ENCODE measurements at places on chromosomes 2 and 18. TPM values are rescaled to one million over a fixed set of nuclear protein-coding genes. Genes with fewer than 3 reads are reported as not detected.

Gene CFAP221
- total RNA-seq, result 1.0 TPM

Gene WDR7
- total RNA-seq, result 29.3 TPM

Gene CCDC85A
- total RNA-seq, result 4.4 TPM

Gene ALK
- total RNA-seq, result 0.14 TPM

Gene OSR1
- total RNA-seq, result 2.7 TPM

Gene GPAT2
- total RNA-seq, result 5.3 TPM

Gene RIF1
- total RNA-seq, result 13.9 TPM

Gene VIL1
- not detected for total RNA-seq

Gene COL4A4
- total RNA-seq, result 8.9 TPM

Gene INPP1
- total RNA-seq, result 15.0 TPM

Gene NOP58
- 21.4 TPM for total RNA-seq

Gene INHA
- total RNA-seq, result 2.4 TPM

Gene SCN9A
- 1.4 TPM for total RNA-seq

Gene ANKRD36
- total RNA-seq, result 4.3 TPM

Gene ZFP36L2
- 48.5 TPM for total RNA-seq

Gene PLCL1
- total RNA-seq, result 78.6 TPM

Gene SERPINB7
- total RNA-seq, result not detected

DNA sequence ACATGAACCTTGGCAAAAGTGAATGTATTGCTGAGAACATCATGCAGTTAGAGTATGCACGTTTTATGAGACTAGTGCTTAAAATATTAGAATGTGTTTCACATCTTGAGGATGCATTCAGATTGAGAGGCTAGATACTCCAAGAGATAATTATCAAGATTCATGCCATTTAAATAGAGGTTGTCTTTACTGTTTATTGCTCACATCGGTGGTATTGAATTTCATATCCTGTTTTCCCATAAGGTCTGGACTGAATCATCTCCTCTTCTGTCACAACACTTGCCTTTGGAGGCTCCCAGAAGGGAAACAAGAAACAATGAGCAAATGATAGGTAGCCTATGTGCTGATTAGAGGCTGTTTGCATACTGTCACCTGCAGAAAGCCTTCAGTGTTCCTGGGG lies 83.8 kb downstream of the CLHC1 start:
- no peak for DNase-seq

DNA sequence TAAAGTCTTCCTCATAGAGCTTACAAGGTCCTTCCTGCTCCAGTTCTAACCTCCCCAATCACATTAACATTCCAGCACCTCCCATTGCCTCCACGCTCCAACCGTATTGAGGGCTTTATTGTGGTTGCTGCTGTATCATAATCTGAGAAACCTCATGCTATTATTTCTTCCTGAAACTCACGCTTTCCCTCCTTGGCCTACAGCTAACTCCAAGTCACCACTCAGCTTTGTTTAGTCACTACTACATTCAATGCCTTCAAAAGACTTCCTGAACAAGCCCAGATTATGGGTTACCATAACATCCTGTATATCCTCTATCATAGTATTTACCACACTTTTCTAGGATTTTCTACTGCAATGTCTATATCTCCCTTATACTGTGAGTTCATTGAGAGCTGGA lies 230.4 kb downstream of the IKZF2 start:
- no peak for DNase-seq

GRCh38 chr2:37472959-37473358 lies 128.5 kb downstream of the QPCT start:
- DNase-seq, result no peak

- no peak for DNase-seq
Observed at GRCh38 chr2:30666266-30666874, 140.9 kb downstream of the CAPN13 start.

DNA sequence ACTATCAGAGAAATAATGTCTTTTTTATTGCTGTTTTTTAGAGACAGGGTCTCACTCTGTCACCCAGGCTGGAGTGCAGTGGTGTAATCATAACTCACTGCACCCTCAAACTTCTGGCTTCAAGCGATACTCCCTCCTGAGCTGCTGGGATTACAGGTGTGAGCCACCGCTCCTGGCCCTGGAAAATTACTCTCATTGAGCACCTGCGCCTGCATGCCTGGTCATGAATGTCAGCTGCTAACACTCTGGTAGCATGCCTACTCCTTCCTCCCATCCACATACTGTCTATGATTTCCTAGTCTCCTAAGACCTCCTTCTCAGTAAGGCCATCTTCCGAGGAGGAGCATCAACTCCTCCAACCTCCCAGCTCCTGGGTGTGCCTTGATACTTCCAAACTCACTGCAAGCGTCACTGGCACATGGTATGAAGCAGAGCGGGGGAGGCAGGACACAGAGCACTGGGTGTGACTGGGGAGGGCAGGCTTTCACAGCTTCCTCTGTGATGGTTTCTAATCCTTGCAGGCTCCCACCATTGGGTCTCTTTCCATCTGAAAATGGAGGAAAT lies 1.6 kb upstream of the MAP2 start:
- DNase-seq, result no peak

DNA sequence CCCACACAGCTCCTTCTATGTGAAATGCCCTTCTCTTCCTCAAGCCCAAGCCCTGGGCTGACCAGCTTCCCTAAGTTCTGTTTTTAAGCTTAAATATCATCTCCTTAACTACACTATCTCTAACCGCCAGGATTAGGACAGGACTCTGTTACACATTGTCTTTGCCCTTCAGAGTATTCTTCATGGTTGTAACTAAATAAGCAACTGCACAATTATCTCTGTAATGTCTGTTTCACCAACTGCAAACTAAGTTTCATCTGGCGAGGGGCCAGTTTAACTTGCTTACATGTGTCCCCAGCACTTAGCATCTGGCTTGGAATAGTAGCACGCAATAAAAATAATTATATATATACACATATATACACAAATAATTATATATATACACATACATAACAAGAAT lies 1.1 kb upstream of the ERMN start:
- no peak for DNase-seq

- DNase-seq, result no peak
Observed at GRCh38 chr2:85746321-85747004, 7.3 kb upstream of the ATOH8 start.

GRCh38 chr2:207938886-207939285 lies 86.4 kb downstream of the PLEKHM3 start:
- no peak for DNase-seq

DNA sequence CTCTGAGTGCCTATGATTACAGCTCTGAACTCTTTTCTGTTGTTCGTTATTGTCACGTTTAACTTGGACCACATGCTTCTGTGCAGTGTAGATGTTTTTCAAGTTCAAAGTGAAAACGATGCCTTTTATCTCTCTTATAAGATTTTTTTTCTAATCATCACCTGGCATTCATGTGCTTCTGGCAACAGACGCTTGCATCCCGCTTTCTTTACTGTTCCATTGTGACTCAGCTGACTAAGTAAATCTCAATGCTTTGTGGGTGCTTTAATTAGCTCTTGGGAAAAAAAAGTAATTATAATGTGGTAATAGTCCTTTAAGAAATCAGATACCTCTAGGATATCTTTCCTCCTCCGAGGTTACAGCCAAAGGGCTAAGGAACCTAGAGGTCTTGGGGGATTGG lies 31.2 kb upstream of the RMP24 start:
- DNase-seq, result no peak

- no peak for DNase-seq
Observed at GRCh38 chr2:44778221-44778654, 163.3 kb upstream of the SIX3 start.

DNA sequence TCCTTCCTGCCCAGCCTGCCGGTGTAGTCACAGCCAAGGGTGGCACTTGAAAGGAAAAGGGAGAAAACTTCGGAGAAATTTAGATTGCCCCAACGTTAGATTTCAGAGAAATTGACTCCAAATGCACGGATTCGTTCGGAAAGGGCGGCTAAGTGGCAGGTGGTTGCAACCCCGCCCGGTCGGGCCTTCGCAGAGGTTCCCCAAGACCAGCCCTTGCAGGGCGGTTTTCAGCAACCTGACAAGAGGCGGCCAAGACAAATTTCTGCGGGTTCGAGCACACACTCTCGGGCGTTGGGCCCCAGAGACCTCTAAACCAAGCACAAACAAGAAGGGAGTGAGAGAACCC lies 4.8 kb downstream of the ONECUT2 start:
- DNase-seq, result no peak

DNA sequence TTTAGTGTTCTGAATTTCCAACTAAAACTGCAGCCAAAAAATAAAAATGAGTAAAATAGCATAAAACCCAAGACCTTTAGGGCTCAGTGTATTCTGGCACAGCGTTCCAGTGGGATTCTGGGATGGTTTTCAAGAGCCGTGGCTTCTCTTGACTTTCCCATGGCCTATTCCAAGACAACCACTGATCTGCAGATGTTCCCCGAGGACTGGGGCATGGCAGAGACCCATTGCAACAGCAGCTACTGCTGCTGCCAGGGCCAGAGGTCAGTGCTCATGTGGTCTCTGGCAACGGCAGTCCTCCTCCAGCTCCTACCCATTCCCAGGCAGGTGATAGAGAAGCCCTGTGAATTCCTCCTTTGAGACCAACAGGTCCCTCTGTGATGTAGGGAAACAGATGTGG lies 26.8 kb downstream of the TNP1 start:
- peak; percentile 32 for DNase-seq

DNA sequence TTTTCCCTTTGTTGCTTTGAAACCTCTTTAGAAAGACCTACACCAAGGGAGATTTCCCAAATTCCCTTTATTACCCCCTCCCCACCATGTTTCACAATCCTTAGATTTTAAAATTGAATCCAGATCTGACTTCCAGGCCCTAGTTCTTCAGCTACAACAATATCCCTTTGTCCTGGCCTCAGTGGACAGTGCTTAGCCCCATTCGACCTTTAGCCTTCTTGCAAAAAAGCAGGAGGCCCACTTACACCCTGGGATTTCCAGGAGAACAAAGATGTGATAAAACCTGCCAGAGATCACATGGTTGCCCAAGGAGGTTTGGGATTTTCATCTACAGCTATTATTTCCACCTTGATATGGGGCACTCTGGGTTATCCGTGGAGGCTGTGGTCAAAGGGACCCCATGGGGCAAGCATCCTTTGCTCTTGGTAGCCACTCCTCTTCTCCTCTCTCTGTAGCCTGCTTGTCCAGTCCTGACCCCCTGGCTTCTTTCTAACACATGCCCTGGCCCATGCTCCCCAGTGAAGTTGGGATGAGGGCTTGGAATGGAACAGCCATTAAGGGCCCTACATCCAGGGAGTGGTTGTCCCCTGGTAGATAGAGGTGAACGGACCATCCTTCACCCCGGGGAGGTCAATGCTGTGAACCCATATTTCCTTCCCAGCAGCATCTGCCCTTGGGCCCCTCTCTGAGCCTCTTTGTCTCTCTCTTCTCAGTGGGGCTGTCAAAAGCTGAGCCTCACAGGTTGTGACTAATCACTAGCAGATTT lies 267.4 kb downstream of the DYSF start:
- no peak for DNase-seq

DNA sequence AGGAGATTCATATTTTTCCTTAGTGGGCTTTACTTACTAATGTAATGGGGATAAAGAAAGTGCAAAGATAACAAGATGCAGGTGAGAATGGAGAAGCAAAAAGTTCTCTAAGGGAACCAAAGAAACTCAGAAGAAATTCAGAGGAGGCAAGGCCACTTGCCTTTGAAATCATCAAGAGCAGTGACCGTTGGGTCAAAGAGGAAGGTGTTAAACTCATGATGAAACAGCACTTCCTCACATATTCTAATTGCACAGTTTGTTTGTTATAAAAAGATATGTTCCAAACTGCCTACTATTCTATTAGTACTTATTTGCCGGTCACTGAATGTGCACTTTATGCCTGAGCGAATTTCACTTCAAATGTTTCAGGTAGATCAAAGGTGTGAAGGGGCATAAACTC lies 975.1 kb downstream of the BCL11A start:
- DNase-seq, result no peak

DNA sequence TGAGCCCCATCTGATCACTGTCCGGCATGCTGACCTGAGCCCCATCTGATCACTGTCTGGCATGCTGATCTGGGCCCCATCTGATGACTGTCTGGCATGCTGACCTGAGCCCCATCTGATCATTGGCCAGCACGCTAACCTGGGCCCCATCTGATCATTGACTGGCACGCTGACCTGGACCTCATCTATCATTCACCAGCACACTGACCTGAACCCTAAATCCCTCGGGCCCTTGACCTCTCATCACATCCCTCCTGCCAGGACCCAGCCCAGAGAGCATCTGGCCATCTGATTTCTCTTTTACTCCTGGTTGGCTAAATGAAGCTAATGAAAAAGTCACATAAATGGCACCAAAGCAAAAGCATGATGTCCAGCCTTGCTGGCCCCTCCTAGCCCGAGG lies 207.1 kb downstream of the NDUFA10 start:
- no peak for DNase-seq

- DNase-seq, result no peak
Observed at GRCh38 chr18:33583901-33584300, 5.9 kb downstream of the ASXL3 start.

DNA sequence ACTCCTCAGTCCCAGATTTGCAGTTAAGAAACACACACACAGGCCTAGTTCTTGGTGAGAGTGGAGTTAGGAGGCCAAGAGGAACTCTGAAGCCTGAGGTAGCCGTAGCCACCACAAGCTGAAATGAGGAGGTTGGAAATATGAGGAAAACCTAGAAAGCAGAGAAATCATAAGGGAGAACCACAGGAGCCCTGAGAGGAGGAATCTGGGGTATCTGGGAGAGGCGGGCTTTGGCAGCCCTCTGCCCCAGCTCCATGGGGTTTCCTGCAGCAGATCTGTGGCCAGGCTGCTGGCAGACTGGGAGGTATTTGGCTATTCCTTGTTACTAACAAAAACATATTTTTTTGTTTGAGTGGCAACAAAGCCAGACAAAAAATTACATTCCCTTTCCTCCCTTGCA lies 11.0 kb downstream of the SOX11 start:
- no peak for DNase-seq

GRCh38 chr2:240868286-240869108 lies at the start of gene AGXT:
Gene AGXT (plus strand): TSS chr2:240868824. CDS start chr2:240868866, 42 bp downstream.
- no peak for DNase-seq

GRCh38 chr18:54147439-54147838 lies 77.0 kb downstream of the MBD2 start:
- DNase-seq, result no peak

- DNase-seq, result no peak
Observed at GRCh38 chr2:62474176-62474575, 31.8 kb downstream of the TMEM17 start.

- no peak for DNase-seq
Observed at GRCh38 chr2:232230560-232230959, 148.0 kb upstream of the ALPP start.

All from left ventricle myocardium inferior (tissue), 1 donor.